BJ (cell line): ENCODE measurements at places on chromosomes 3 and 15.
A peak's percentile ranks its signal among the peaks of the same experiment; 100 is the strongest.

- DNase-seq, result peak; percentile 55
These were observed 7.6 kb downstream of the ZMAT3 start for GRCh38 chr3:179063945-179064560.

GRCh38 chr3:113501597-113501996, 13.4 kb downstream of the SPICE1 start:
- DNase-seq, result no peak

DNA sequence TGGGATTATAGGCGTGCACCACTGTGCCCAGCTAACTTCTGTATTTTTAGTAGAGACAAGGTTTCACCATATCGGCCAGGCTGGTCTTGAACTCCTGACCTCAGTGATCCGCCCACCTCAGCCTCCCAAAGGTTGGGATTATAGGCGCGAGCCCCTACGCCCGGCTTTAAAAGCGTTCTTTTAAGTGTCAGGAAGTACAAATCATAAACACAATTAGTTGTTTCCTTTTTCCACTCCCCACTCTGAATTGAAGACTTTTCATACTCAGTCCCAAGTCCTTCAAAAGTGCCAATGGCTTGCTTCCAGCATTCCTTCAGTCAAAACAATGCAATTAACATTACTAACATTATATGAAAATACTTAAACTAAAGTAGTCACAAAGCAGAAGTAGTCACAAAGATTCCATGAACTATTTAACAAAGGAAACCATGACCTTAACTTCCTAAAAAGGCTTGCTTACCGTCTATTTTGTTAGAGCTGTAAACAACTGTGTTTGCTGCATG, 8.1 kb downstream of the WDR82 start:
- DNase-seq, result no peak

- no peak for DNase-seq
These were observed 140.5 kb upstream of the CADPS start for GRCh38 chr3:63015614-63016309.

DNA sequence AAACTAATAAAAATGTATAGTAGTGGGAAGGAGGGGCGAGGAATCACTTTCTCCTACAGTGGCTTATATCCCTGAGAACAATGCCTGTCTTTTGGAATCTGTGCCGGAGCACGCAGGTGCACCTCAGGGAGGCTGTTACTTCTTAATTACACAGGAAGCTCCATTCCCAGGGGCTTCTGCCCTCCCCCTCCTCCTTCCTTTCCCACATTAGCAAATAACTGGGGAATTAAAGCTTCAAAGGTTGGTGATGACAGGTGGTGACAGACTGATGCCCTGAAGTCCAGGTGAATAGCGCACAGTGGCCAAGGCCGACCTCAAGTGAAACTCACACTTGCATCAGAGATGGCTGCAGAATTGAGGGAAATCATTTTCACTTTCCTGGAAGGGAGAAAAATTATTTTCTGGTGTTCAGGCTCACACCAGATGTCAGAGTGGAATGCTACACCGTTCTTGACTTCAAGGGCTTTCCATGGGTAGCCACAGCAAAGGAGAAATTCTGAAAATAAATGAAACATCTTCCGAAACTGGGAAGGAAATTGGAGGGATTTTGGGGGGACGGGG, 3.7 kb downstream of the GRAMD2A start:
- no peak for DNase-seq

GRCh38 chr3:196047391-196048030, 34.4 kb downstream of the TFRC start:
- no peak for DNase-seq

- no peak for DNase-seq
These were observed 28.6 kb downstream of the LRTM1 start for GRCh38 chr3:54899273-54899672.

DNA sequence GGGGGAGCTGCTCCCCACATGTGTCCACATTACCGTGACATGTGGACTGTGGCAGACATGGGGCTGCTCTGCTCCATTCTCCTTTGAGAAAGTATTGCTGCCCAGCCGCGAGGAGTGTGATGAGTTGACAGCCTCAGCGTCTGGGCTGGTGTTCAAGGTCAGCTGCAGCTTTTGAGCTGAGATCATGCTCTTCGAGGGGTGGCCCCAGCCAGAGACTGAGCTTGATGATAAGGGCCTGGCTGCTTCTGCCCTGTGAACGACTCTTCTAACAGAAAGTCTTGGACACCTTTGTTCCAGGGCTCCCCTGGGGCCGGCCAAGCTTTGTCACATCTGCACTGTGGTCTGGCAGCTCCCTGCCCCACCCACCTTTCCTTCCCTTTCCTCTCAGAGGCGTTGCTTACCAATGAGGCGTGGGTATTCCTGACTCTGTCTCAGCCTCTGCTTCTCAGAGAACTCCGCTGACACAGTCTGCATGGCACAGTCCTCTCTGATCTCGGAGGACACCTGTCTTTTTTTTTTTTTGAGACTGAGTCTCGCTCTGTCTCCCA, 86.6 kb downstream of the CHRD start:
- no peak for DNase-seq

DNA sequence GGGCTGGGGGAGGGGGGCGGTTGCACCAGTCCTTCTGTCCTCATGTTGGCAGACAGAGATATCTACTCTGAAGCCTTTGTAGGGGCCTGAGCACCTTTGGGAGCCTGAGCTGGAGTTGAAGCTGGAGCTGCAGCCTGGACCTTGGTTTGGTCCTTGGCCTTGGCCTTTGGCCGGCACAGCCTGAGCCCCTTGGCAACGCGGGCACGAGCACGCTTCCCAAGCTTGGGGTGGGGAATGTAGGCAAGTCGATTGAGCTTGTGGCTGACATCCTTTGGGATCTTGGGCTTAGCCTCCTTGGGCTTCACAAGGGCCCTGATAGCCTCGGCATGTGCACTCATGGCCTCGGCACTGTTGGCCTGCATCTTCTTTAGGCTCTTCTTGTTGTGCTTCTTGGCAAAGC, 8.1 kb upstream of the ST6GAL1 start:
- DNase-seq, result no peak

- DNase-seq, result no peak
These were observed at the start of gene SPSB4 for GRCh38 chr3:141050576-141051442. Gene SPSB4, plus strand, starts transcription at chr3:141051347. Its CDS starts 14,758 bp downstream, at chr3:141066105.

DNA sequence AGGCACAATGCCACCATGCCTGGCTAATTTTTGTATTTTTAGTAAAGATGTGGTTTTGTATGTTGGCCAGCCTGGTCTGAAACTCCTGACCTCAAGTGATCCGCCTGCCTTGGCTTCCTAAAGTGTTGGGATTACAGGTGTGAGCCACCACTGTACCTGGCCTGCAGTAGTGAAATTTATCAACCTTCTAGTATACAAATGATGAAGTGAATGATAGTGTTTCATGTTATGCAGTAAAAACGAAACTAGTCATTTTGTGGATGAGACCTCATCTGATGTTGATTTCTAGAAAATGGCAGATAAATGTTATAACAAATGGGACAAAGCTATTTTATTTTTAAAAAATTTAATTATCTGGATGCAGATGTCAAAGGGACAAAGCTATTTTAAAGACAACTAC, 32.9 kb downstream of the NXPE3 start:
- DNase-seq, result no peak
